Mucosa of gallbladder (tissue), 1 donor: ENCODE measurements at places on chromosomes 11 and 22. TPM values are rescaled to one million over a fixed set of nuclear protein-coding genes. Genes with fewer than 3 reads are reported as not detected.

GRCh38 chr11:84522331-84522730 is 1104.8 kb downstream of the DLG2 start:
- no peak for DNase-seq

DNA sequence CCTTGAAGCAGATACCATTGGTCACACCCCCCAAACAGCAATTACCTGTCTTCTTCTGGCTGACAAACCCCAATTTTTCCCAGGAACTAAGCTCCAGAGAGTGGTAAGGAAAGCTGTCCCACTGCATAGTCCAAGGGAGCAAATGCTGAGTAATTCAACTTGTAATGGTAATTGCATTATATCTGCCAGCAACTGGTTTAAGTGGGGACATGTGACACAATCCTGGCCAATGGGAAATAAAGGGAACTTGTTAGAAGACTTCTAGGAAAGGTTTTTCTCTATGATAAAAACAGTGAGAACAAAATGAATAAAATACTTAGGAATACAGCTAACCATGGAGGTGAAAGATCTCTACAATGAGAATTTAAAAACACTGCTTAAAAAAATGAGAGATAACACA is 9.5 kb upstream of the ISX start:
- no peak for DNase-seq

GRCh38 chr22:24184057-24184798 is 2.9 kb downstream of the SUSD2 start:
- DNase-seq, result no peak

- no peak for DNase-seq
Measured at GRCh38 chr11:116657842-116658825, 114.7 kb downstream of the BUD13 start.

Gene ASCL2
- 1.1 TPM for total RNA-seq

DNA sequence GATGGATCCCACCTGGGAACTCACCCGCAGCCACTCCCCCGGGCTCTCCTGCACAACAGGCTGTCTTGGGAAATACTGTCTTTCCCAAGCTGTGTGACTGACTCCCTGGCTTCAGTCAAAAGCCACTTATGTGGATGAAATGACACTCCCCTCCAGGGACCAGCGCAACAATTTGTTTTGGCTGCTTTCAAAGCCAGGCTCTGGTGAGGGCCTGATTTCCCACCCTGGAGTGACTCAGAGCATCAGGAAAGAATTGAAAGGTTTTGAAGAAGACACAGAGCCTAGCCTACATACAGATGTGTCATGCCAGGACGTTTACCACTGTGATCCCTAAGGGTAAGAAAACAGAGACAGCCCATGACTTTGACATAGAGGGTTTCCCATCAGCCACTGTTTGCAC is 550.5 kb downstream of the MIAT start:
- no peak for DNase-seq

DNA sequence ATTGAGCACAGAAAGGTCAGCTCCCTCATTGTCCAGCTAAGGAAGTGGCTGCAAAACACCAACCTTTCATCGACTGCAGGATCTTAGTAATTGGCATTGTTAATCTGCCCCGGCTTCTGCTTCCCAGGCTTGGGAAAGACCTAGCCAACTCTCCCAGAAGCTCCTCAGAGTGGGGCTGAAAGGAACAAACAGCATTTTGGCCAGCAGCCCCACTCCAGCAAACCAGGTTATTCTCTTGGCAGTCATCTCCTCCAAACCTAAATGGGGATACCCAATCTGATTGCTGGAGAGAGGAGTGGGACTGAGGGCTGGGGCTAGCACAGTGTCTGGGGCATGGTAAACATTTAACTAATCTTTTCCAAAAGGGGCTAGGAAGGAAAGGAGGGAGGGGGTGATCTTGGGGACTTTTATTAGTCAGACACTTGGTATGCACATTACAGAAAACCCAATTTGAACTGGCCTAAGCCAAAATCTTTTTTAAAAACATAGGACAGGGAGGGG is 294.4 kb downstream of the MN1 start:
- no peak for DNase-seq

Gene WT1
- 0.17 TPM for total RNA-seq

GRCh38 chr11:101003468-101003867 is 126.1 kb downstream of the PGR start:
- no peak for DNase-seq

Gene P2RX6
- total RNA-seq, result 2.4 TPM

Gene LRRC51
- 12.9 TPM for total RNA-seq

- DNase-seq, result no peak
Measured at GRCh38 chr11:117900121-117900648, 23.7 kb upstream of the FXYD6 start.

DNA sequence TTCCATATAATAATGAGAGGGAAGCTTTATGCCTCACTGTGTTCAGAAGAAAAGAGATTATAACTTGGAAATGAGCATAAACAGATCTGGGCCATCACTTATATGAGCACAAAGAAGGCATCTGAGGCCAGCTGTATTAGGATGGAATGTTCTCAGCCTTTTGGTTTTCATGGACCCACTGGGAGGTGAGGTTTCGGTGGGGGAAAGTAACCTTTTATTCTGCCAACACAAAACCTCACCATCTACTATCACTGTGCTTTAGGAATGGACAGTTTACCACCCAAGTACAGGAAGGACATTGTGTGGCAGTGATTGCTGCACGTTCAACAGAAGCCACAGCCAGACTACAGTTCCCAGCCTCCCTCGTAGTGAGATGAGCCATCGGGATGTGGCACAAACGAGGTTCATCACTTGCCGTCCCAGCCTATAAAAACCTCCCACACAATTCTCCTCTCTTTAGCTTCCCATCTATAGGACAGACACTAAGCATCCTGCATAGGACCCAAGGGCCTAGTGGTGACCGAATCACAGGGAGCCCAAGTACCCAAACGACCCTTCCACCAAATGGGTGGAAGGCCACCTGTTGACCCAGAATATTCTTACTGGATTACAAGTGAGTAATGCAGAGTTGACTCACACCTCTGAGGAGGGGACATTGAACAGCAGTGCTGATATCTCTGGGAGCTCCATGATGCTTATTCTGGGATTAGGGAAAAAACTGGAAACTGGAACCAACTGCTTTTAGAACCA is 121.5 kb upstream of the RAG2 start:
- no peak for DNase-seq

DNA sequence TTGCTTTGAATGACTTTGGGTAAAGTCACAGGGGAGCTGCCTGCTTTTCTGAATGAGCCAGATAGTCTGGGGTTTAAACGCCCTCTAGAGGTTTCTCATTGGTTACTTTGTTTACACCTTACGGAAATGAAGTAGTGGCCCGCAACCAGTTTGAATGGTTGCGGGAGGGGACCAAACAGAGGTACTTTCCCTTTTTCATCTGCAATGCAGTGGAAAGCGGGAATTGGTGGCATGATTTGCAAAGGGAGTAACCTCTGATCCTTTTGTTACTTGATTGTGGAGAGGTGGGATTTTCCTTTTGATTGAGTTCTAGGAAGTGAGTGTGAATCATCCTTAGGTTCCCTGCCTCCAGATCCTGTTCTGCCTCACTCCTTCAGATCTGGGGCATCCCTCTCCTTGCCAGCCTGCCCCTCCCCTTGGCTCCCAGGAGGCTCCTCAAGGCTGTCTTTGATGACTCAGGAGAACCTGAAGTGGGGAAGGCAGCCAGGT is 15.9 kb upstream of the GLYATL1 start:
- peak; percentile 41 for DNase-seq

Gene FEN1
- total RNA-seq, result 7.7 TPM

DNA sequence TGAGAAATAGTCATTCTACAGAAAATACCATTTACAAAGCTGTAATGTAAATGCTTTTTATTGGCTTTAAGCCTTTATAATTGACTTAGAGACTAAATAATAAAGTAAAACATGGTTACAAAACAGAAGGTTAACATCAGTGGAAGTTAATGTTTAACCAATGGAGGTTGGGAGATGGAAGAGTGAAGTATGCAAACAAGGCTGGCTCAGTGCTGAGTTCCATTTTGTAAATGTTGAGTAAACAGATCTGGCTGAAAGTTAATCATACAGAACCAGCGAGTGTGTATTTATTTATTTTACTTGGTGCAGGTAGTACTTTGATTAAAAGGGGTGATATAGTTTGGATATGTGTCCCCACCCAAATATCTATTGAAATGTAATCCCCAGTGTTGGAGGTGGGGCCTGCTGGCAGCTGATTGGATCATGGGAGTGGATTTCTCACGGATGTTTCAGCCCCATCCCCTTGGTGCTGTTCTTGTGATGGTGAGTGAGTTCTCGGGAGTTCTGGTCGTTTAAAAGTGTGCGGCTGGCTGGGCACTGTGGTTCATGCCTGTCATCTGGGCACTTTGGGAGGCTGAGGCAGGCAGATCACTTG is 827.4 kb downstream of the OPCML start:
- no peak for DNase-seq

DNA sequence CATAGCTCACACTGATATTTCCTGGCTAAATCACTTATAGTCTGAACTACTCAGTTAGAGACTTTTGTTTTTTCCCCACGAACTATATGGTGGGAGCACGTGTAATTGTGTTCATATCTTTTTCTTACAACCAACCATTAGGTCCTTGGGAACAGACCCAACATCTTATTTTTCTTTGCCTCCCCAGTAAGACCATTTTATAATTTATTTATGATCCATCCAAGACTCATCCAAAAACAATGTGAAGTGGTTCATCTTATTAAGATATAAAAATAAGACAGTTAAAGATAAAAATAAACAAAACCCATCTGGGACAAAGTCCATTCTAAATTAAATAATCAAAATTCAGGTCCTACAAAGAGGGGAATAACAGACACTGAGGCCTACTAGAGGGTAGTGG is 90.8 kb downstream of the FAM168A start:
- DNase-seq, result no peak

GRCh38 chr11:15967166-15967565 is 389.2 kb downstream of the SOX6 start:
- peak; percentile 46 for DNase-seq

DNA sequence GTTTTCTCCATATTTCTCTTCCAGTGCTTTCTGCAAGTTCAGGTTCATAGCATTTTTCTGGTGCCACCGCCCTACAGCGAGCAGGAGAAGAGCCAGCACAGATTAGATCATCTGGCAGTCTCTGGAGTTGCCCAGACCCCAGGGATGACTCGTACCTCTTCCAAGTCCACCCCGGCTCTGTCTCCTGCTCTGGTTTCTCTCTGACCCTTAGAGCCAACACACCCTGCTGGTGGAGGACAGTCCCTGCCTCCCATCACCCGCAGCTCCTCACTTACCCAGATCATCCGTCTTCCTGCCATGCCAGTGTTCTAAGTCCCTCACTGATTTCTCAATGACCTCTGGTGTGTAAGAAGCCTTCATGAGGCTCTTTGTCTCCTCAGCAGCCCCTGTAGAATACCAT is 28.0 kb downstream of the TST start:
- no peak for DNase-seq

DNA sequence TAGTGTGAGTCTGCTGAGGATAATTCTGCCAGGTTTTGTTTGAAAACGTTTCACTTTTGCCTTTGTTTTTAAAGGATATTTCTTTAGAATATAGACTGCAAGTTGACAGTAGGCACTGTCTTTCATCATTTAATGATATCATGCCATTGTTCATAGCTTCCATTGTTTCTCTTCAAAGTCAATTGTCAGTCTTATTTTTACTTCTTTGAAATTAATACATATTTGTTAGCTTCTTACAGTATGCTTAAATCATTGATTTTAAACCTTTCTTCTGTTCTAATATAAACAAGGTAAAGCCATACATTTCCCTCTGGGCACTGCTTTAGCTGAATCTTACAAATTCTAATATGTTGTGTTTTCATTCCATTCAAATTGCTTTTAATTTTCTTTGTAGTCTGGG is 62.3 kb upstream of the PARVA start:
- DNase-seq, result no peak

Gene DDI1
- total RNA-seq, result not detected

- DNase-seq, result no peak
Measured at GRCh38 chr11:121199516-121199915, 93.1 kb upstream of the SC5D start.

- DNase-seq, result no peak
Measured at GRCh38 chr11:121561716-121562115, 108.9 kb upstream of the SORL1-AS1 start.

DNA sequence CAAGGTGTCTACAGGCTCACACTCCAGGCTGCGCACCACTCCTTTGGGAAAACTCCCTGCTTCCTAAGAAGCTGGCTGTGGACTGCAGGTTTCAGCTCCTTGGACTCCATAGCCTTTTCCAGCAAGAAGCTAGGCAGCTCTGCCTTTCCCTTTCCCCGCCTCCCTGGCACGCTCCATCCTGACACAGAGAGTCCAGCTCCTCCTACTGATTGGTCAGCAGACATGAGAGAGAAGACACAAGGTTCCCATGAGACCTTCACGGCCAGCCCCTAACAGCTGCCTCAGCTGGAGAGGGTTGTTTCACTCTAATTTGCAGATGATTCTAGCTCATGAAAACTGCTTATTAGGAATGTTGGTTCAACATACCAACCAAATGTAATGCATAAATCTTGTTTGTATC is 27.6 kb downstream of the TENM4 start:
- peak; percentile 73 for DNase-seq

Gene ZFTA
- total RNA-seq, result 30.7 TPM

Gene RBMXL2
- total RNA-seq, result not detected

GRCh38 chr22:22316589-22316988 is 72.0 kb downstream of the VPREB1 start:
- DNase-seq, result no peak

GRCh38 chr22:44204739-44205515 is 24.2 kb downstream of the PARVG start:
- DNase-seq, result no peak

DNA sequence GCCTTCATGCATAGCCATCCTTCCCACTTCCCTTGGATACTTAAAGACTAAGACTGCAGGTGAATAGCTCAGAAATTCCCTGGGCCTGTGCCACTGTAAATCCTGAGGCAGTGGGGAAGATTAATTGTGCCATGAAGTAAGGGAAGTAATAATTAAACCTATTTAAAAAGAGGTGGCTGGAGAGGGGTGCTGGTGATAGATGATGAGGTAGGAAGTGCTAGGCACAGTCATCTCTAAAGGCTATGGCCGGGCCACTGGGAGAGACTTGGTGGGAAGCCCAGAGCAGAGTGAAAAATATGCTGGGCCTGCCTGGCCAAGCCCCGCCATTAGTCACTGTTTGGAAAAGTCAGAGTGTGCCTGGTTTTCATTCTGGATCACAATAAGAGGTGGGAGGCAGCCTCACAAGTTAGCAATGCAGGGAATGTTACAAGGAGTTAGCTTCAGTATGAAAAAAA is 197.2 kb upstream of the PITPNB start:
- peak; percentile 63 for DNase-seq

Gene GLYAT
- total RNA-seq, result 0.49 TPM

DNA sequence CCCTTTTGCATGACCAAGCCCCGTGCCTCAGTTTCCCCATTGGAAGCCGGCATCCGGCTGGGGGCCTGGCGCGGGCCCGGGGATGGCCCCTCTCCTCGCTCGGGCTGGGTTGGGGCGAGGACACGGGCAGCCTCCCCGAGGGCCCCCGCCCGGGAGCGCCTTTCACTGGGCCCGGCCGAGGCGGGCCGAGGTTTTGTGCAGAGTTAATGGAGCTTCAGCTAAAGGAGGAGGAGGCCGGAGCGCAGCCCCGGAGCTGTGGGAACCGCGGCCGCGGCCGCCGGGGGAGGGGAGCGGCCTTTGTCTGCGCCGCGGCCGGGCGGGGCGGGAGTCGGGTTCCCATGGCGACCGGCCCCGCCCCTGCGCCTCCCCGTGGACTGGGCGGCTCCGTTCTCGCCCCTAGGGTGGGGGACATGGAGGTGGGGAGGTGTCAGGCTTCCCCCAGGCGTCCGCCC is 1.4 kb upstream of the MAPK11 start:
- DNase-seq, result peak; percentile 66
